T1000 (cell line): ENCODE measurements at places on chromosomes 7 and 10.

DNA sequence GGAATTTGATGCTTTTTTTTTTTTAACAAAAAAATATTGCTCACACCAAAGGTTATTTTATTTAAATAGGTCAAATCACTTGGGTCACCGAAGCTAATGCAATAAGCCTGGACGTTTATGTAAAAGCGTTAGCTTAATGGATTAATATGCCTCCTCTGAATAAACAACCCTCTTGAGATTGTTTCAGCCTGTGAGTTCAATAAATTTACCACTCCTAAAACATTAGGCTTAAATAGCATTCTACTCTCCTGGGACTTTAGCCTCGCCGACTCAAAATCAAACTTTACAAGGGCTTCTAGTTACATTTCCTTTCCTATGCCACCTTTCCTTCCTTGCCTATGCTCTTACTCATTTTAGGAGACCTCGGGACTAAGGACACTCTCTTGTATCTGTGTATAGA, 79.3 kb downstream of the DNAJB9 start:
- no peak for DNase-seq

GRCh38 chr10:70254778-70255328, 21.6 kb upstream of the PPA1 start:
- no peak for DNase-seq

GRCh38 chr7:9200626-9201025, 767.2 kb downstream of the NXPH1 start:
- no peak for DNase-seq

- DNase-seq, result no peak
These were observed 222.9 kb upstream of the KMT2E start for GRCh38 chr7:104791080-104791479.

DNA sequence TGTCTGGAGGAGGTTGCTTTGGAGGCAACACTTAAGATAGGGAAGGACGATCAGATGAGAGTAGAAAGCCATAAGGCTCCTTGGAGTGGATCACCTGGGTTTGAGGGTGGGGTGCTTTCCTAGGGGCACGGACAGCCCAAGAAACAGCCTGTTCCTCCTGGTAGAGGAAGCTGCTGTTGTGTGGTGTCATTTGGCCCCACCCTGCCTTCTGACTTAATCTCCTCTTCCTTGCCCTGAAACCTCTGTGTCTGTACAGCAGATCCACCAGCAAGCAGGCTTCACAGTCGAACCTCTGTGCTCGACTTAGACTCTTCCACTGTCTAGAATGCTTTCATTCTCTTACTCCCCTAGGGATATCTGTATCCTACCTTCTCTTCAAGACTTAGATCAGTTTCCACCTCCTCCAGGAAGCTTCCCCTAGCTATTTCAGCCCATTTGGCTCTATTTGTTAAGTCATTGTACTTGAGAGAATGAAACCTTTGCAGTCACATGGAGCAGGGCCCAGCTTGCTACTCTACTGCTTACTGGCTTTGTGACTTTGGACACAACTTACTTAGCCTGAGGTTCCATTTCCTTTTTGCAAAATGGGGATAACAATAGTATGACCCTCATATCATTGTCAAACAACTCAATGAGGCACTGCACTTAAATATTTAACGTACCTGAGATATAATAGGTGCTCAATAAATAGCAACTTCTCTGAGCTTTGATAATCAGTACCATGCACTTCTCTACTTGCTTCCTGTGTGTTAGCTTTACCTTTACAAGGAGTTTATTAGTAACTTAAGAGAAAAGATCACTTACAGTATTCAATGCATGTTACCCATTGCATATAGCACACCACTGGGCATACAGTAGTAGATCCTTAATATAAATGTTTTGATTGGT, 5.0 kb downstream of the MXI1 start:
- DNase-seq, result no peak

- DNase-seq, result no peak
These were observed 249.7 kb downstream of the CREB5 start for GRCh38 chr7:28661826-28662595.

DNA sequence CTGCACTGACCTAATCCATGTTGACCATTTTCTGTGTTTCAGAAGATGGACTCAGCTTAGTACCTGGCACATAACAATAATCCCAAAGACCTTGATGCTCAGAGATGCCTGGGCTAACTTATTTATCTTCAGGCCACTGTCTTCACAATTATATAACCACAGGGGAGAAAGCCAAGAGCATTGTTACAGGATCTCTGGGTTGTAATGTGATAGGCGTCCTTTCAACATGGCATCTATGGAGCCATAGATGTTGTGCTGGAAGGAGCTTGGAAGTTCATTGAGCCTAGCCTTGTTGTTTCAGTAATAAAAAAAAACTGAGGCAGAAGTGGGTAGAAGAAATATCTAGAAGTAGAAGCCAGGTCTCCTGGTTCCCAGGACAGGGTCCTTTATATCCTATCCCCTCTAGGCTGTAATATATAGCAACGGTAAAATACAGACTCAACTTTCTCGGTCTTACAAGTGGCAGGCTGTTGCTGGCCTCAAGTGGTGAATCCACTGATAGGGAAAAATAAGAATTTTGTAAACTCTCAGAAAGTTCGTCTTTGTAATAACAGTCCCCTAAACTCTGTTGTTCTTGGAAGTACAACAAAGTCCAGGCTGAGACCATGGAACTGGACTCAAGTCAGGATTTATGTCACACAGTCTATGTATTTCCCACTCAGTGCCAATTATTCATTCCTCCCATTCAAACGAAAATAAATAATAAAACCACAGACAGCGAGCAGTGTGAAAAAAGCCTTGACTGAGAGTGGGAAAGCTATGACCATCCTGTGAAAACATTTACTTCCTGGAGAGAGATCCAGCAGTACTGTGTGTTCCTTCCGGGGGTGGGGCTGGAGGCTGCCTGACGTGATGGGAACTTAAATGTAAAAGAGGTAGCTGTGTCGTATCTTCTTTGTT, 277.6 kb downstream of the REEP3 start:
- no peak for DNase-seq

GRCh38 chr10:31584876-31585275, 265.9 kb downstream of the ZEB1 start:
- no peak for DNase-seq

- no peak for DNase-seq
These were observed 196.2 kb upstream of the AGK start for GRCh38 chr7:141355032-141355431.
